ENCODE measurements at places on chromosomes 12 and 14.

- DNase-seq: no peak
Observed at GRCh38 chr12:52581066-52581465, 7.4 kb upstream of the KRT74 start.

GRCh38 chr14:68982581-68982980 is 3.5 kb upstream of the ACTN1 start:
- DNase-seq: no peak

GRCh38 chr12:116717466-116718437 is 20.1 kb downstream of the SPRING1 start:
- DNase-seq: no peak

- DNase-seq: no peak
Observed at GRCh38 chr14:77359626-77360025, 17.3 kb downstream of the TMED8 start.

- DNase-seq: peak; percentile 36
Observed at GRCh38 chr14:35818346-35819115, 7.6 kb upstream of the BRMS1L start.

DNA sequence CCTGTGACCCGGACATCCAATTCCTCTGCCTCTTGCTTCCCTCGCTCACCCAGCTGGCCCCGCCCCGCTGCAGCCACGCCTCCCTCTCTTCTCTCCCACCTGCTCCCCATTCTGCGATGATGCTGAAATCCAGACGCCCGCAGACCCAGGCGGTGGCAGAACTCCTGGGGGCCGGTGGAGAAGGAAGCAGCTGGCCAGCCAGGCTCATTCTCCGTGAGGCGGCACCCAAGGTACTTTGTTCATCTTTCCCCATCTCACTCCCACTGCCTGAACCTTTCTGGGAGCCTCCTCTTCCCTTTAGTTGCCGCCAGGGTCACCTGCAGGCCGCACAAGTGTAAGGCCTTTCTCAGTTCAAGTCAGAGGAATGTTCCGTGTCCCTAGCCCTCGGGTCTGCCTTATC is 35.7 kb downstream of the FOXN4 start:
- no peak for DNase-seq

DNA sequence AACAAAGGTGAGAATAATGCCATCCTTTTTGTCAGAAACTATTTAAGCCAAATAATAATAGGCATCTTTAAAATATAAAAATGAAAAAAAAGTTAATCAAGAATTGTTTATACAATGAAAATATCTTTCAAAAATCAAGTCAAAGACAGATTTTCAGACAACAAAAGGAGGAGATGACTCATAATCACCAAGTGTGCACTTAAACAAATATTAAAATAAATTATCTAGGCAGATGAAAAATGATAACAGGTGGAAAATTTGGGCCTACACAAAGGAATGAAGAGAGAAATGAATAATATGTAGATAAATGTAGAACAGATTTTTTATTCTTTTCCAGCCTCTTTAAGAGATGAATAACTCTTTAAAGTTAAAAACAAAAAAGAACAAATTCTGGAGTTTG is 250.0 kb upstream of the PLEKHG7 start:
- DNase-seq: no peak

GRCh38 chr12:21553329-21553675 is 27.2 kb downstream of the SPX start:
- DNase-seq: no peak

GRCh38 chr12:82708061-82708879 is 21.6 kb downstream of the TMTC2 start:
- no peak for DNase-seq

DNA sequence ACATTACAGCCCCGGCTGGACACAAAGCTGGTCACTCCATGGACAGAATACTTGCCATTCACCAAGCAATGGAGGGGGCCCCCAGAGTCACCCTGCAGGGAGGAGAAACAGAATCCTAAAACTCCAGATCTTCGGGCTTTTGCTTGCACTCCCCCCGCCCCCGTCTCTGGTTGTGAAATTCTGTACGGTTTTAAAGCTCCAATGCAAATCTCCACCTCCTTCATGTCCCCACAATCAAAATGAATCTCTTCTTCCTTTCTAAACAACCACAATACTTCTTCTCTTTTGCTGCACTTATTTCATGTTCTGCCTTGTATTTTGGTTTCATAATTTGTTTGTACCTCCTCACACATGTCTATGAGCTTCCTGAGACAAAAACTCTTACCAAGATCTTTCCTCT is 5.8 kb upstream of the BIN2 start:
- no peak for DNase-seq

GRCh38 chr12:106152334-106152733 is 13.6 kb upstream of the NUAK1 start:
- no peak for DNase-seq

- peak; percentile 81 for DNase-seq
Observed at GRCh38 chr14:91744068-91744480, 12.2 kb upstream of the CATSPERB start.

GRCh38 chr12:57611827-57612710 is 834 bp downstream of the ARHGEF25 start:
- DNase-seq: no peak

DNA sequence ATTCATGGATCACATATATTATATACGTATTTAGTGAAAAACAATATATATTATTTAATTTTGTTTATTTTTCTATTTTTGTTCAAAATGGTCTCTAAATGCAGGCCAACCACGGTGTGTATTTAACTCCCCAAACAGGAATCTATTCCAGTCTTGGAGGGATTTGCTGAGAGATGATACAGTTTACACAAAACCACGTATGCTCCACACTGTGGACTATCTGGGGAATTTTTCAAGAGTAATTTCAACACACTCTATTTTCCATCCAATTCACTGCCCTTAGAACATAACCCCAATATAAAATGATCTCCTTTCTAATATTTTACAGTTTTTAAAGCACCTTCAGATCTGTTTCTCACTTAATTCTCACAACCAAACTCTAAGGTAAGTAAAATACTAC is 15.3 kb downstream of the EML1 start:
- DNase-seq: no peak

DNA sequence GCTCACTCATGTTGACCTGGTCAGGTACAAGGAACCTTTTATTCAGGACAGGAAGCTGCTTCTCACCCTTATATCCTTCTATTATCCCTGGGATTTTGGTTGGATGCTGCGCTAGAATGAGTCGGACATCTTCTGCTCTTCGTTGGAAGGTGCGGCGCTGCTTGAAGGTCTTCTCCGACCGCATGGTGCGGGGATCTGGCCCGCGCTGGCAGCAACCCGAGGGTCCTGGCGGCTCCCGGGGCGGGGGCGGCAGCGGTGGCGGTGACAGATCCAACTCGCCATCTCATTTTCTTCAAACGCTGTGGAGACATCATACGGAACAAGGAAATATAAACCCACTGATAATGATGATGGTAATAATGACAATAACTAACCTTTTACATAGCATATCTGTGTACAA is 126.3 kb downstream of the ATXN7L3B start:
- DNase-seq: no peak

DNA sequence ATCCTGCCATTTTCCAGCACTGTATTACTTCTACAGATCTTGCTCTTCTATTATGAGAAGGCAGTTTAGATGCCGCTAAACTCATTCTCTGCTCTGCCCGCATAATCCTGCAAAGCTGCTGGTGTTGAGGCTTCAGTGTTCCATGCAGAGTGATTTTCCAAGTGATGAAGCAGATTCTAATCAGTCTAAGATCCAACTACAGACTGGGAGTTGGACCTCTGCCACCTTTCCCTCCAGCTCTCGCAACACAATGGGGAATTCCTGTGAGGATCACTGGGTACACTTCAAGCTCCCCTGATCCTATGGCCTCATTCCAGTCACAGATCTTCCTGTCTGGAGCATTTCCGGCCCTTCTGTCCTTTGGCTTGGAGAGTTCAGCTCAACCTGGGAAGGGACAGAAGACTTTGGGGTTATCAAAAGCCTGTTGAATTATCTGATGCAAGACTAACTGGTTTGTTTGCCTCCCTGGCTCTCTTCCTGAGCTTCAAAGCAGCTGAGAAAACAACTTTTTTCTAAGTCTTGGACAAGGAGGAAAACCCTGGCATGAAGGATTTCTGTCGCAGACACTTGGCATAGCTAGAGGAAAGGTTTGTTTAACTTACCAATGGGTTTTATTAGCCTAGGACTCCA is 333.9 kb downstream of the ZFP36L1 start:
- DNase-seq: peak; percentile 92

- DNase-seq: no peak
Observed at GRCh38 chr14:24956104-24956503, 93.8 kb downstream of the STXBP6 start.

DNA sequence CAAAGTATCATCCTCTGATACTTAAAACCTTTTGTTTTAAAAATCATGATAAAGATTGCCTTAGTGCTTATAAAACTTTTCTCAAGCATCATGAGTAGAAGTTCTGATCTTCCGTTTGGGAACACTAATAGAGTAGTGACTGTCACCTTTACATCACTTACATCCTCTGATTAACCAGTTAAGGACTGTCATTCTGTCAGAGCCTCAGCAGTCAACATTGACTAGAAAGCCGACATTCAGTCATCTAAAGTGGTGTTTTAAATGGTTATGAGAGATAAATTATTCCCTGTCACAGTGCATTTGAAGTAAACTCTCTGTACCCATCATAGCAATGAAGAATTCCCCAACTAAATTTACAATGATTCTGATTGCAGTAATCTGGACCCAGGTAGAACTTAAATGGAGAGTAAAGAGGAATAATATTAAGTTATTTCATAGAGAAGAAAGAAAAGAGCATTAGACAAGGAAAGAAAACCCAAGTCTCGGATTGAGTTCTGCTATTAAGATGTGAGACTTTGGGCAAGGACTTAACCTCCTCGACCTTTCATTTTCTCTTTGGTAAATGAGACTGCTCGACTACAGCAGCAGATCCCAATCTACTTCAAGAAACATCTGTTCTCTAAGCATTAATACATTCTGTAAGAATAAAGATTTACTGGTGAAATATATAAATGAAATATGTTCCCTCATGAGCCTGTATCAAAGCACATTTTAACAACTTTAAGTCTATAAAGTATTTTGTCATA is 563.9 kb upstream of the LMO3 start:
- no peak for DNase-seq

DNA sequence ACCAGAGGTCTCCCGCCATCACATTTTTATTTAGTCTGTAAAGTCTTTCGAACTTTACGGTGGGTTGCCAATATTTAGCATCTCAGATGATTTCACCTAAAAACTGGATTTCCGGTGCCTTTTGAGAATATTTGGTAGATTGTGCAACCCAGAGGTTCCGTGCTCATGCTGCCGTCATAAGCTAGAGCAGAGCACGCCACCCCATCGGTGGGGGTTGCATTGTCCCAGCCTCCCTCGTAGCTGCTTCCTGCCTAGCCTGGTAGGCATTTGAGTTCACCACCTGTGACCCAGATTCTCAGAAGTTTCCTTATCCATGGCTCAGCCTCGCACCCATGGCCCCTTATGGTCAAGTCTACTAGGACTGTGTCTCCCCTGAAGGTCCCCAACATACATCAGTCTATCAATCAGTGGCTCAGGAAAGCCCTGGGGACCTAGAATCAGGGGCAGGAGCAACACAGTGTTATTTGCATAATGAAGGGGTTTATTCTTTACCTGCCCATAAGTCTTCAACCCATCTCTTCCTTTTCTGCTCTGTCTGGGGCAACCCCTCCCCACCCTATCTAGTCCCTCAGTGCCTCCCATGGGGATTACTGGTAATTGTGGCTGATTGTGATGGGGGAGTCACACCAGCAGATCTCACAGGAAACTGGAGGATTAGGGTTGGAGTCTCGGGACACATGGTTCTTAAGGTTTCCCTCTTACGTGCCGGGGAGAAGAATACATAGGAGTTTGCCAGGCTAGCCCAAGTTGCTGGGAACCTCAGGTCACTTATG is 152.3 kb downstream of the PHETA1 start:
- no peak for DNase-seq

DNA sequence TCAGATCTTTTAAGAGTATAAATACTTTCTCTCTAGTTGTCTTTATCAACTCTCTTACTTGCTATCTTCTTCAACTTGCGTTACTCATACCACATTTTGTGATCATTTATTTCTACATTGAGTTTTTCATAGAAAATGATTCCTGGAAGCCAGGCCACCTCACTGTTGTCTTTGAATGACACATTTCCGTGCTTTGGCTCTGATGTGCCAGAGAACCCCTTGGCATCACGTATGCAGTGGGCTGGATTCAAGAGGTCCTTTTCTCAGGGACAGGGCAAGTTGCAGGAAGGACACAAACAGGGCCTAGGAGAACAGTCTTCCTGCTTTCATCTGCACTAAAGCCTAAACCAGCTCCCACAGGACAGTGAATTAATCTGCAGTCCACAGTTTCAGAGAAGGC is 70.3 kb upstream of the PYGL start:
- DNase-seq: no peak

DNA sequence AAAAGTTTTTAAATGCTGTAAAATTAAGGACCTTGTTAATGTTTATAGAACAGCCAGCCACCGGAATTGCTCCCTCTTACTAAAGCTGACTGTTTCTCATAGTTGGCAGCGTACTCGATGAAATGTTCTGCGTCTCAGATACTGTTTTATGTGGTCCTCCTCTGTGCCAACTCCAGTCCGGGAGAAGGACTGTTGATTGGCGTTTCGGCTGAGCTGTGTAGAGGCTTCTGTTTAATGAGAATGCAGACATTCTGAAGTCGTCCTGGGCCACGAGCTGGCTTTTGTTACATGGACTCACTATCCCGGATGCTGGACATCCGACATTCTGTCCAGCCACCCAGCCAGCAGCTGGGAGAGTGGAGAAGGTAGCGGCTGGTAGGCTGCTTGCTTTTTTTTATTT is 75.4 kb downstream of the WDR20 start:
- no peak for DNase-seq

- DNase-seq: no peak
Observed at GRCh38 chr12:81136519-81136918, 58.6 kb downstream of the ACSS3 start.

DNA sequence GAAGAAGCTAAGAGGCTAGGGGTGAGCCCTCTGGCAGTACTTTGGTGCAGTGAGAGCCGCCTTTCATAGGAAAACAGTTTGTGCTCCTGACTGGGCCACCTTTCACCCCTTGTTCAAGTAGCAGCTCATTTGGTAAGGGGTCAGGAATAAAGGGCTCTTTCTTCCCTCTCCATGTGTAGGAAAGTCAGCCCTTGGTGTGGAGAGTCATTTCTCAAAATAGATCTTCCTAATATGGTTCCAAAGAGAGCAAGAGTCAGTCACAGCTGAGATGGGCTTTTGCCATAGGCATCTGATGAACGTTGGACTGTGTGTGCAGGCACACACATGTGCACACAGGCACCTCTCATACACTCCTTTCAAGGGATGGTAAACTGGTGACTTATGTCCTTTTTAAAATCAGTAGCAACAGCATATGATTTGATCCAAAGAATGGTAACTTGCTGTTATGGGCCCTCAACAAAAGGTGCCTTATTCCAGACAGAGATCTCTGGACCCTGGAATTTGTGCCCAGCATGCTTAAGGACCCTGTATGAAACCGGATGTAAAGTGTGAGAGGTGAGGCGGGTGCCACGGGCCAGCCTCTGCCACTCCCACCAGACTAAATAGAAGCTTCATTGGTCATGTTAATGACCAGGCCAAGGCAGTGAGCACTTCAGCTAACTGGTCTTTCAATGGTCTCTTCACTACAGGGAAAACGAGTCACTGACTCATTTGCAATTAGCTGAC is 16.7 kb upstream of the RIC8B start:
- DNase-seq: no peak

- DNase-seq: no peak
Observed at GRCh38 chr12:16603260-16603915, 2.6 kb downstream of the LMO3 start.

Measured in H4 (cell line).